NCI-H187 (cell line): ENCODE measurements at places on chromosomes 12 and 14.
A peak's percentile ranks its signal among the peaks of the same experiment; 100 is the strongest.

DNA sequence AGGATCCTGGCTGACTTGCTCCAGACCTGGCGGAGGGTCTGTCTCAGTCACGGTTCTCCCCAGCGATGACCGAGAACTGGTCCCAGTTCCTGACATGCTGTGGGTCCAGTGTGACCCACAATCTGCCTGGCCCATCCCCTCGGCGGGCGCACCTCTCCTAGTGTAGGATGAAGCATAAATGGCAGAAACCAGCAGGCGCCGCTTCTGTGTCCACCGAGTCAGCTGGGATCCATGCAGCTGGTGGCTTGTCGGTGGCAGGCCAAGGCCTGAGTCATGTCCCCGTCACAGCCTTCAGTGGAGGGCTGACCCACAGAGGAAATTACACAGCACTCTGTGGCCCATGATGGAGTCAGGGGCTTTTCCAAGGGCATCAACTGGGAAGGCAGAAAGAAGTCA, 38.5 kb downstream of the NFKBIA start:
- DNase-seq = no peak

DNA sequence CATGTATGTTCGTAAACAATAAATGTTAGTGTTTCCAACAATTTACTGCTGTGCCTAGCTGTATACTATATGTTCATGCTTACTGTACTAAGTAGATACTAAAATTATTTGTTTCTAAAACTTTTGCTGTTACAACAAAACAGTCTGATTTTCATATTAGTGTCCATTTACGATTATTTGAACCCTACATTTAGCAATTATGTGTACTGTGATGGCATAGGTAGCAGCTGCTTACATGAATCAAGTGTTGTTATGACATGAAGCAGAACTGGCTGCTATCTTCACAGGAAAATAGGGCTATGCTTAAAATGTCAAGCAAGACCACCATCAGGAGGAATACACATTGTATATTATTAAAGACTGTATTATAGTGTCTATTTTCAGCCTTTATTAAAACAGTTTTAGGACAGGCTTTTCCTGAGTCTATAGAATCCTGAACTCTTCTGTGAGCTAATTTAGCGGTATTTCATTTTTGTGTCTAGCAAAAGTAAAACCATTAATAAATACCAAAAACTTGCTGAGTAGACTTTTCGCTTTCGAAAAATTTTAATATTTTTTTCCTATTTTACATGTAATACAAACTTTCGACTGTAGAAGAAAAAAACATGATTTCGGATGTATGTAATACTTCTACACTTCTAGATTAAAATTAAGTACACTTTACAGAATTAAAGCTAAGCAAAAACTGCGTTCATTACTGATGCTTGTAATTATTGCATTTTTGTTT, 1.1 kb upstream of the WDR89 start:
- DNase-seq = no peak

- no peak for DNase-seq
Measured at GRCh38 chr14:92589213-92589852, 75.8 kb downstream of the RIN3 start.

- peak; percentile 67 for DNase-seq
Measured at GRCh38 chr12:88579161-88579517, 1.1 kb downstream of the KITLG start.

DNA sequence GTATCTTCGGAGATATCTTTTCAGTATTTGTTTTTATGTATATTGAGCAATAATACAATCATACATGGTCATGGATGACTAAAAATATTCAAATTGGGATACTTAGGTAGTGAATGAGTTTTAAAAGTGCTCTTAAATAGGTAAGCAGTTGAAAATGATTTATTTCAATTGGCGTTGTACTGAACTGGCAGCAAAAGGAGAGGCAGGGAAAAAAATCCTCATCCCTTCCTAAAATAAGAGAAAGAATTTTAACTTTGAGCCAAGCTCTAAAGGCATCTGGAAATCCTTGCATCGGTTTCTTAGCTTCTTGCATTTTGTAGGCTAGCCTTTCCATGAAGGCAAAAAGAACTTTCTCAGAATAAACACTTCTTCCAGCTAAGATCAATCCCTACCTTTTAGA, 125.2 kb downstream of the MGST1 start:
- DNase-seq = no peak

DNA sequence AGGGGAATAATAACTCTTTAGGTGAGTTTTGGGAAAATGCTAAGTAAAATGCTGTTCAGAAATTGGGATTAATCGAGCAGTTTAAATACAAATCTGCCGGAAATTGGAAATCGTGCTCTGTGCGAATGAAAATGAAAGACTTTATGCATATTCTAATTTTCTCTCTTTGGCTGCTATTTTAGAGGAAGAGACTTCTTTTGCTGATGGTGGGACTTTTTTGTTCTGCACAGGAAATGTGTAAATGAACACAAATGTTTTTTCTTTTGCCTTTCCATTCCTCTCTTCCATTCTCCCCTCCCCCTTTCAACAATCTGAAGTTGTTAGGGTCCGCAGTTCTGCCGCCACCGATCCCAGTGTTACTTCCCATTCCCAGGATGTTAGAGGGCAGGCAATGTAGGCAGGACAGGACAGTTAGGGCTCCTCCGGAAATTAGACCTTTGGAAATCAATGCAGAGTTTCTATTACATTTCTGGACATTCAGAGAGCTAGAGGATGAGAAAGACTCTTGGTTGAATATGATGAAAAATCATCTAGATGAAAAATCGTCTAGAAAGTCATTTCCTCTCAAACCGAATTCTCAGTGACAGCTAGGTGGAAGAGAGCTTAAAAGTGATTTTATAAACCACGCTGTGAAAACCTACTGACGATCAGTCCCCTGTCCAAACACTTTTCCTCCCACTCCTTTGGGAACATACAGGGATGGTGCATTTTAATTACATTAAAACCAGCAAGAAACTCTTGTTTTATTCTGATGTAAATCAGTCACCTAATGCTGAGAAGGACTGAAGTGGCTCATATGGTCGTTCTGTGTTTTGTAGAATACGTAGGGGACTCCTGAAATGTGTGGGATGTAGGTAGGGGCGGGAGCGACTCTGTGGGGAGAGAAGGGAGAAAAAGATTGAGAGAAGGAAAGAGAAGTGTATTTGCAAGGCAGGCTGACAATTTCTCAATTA, 17.8 kb downstream of the FOXG1 start:
- DNase-seq = no peak

DNA sequence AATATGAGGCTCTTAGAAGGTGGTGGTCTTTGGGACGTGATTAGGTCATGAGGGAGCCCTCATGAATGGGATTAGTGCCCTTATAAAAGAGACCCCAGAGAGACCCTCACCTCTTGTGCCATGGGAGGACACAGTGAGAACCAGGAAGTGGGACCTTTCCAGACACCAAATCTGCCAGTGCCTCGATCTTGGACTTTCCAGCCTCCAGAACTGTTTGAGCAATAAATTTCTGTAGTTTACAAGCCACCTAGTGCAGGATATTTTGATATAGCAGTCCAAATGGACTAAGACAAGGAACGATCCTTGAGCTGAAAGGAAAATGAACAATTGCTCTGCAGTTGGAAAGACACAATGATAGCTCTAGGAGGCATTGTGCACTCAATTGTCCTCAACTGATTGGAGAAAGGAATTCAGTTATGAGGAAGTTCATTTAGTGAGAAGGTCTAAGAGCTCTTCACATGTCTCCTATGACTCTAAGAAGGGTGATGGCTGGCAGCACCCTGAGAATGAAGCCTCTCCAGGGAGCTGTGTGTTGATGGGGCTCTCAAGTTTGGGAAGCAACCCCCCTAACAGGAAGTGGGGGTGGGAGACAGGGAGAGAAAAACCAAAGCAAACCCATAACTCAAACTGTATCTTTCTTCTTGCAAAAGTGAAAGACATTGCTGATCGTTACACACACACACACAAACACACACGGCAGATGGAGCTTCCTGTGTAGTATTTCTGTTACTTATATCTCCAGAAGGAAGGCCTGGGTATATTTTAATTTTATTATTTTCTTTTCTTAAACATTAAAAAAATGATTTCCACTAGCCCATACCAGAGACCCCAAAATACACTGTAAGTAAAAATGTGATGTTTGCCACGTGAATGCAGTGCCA, 21.0 kb downstream of the CHST11 start:
- no peak for DNase-seq

GRCh38 chr14:56794088-56794556, 16.2 kb downstream of the OTX2 start:
- no peak for DNase-seq

GRCh38 chr12:116887244-116887643, 6.0 kb upstream of the HRK start:
- DNase-seq = no peak

DNA sequence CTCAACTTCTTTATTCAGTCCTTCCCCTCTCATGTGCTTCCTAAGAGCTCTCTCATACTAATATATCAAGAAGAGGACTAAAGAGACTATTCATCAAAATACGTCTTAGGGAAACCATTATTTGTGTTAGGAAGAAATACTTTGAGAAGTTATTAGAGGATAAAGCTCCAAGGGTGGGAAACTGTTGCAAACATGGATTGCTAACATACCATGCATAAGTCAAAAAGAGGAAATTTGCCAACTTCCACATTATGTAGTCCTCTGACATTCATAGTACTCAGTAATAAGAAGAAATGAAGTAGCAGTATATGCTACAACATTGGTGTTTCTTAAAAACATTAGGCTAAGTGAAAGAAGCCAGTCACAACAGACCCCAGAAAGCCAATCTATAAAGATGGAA, 128.8 kb upstream of the CLEC14A start:
- no peak for DNase-seq

- DNase-seq = peak; percentile 87
Measured at GRCh38 chr14:103260629-103261124, 73.4 kb upstream of the EIF5 start.

DNA sequence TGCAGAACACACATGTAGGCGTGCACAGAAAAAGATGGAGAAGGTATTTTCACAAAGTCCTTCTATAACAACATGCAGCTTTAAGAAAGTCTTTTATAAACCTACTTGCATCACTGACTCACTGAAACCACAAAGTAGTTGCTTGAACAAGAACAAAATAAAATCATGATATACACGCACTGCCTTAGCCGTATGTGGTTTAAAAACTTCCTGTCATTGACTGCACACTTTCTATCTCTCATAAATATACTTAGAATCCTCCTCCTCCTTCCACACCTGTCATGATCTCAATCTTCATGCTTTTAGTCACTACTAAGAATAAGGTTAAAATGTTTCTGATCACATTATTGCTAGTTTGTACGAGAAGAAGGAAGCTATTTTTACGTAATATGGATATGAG, 31.8 kb upstream of the RAD51AP1 start:
- DNase-seq = no peak

- no peak for DNase-seq
Measured at GRCh38 chr12:13197526-13198143, 1.1 kb downstream of the EMP1 start.

GRCh38 chr12:63420206-63420644, 248.1 kb downstream of the DPY19L2 start:
- peak; percentile 82 for DNase-seq

DNA sequence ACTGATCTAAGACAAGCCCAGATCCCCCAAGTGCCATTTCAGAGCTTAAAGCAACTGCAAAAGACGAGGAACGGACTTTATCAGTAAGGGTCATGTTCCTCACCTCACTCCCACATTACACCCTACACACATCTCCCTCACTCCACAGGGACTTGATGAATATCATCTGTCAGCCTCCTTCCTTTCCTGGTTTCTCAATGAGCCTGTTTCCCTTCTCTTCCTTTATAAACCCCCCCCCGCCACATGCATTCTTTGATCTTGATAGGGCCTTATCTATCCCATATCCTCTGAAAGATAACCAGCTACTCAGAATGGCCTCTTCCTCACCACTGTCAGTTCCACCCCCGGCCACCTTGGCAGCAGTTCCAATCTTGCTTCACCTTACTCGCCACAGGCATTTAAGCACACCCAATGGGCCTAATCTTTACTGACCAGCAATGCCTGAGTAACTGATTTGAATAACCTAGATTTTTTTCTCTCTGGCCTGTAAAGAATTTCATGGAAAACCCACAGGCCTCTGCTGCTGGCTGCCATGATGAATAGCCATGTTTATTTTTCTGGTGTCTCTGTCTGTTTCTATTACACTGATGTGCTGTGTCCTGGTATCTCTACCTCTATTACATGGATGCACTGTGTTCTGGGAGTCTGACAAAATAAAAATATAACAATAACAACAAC, 138.7 kb downstream of the PHLDA1 start:
- DNase-seq = no peak

GRCh38 chr14:103128631-103129300, 5.5 kb downstream of the TNFAIP2 start:
- DNase-seq = no peak

GRCh38 chr14:103099733-103100280, 5.3 kb downstream of the EXOC3L4 start:
- DNase-seq = no peak

GRCh38 chr12:125346362-125346761, 281.1 kb downstream of the AACS start:
- no peak for DNase-seq

GRCh38 chr14:74649167-74649566, 37.1 kb upstream of the LTBP2 start:
- DNase-seq = no peak

DNA sequence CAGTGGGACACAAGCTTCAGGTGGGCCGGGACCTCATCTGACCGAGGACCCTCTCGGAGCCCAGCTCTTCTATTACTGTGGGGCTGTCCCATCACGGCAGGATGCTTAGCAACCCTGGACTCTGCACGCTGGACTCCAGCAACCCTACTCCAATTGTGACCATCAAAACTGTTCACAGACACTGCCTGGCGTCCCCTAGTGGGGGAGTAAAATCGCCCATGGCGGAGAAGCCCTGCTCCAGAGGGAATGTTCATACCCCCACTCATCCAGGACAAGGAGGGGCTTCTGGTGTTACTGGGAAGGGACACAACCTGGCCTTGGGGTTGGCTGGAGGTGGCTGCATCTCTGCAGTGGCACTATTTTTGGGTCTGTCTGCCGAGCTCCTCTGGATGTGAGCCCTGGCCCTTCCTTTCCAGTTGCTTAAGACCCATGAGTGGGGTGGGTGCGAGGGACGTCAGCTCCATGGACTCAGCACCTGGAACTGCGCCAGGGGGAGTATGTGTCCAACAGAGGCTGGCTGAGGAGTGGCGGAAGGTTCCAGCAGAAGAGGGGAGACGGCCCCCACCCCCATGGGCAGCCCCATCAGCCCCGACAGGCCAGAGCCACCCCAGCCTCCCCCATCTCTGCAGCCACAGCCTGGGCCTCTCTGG, 103.8 kb downstream of the RFLNA start:
- DNase-seq = no peak

DNA sequence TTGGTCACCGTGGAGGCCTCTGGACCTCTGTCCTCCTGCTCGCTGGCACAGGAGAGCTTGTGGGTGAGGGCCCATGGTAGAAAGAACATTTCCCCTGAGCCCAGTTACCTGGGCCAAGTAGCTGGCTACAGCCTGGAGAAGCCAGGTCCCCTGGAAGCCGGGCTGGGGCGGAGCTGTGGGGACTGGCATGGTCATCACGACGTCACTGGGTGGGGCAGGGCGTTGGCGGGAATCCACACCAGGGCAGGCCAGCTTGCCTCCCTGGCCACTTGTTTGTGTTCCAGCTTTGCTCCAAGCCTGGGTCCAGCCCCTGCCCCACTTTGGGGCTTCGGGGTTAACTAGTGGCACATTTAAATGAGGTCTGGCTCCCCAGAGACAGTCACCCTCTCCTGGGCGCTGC, 35.0 kb upstream of the SLC24A4 start:
- no peak for DNase-seq

GRCh38 chr12:60100852-60101251, 505.0 kb downstream of the SLC16A7 start:
- DNase-seq = no peak

- no peak for DNase-seq
Measured at GRCh38 chr12:2049604-2050540, 2.9 kb upstream of the CACNA1C start.

GRCh38 chr12:119661882-119662281, 6.1 kb upstream of the PRKAB1 start:
- DNase-seq = no peak
